ENCODE measurements at places on chromosomes 16 and 17. TPM values are rescaled to one million over a fixed set of nuclear protein-coding genes. Genes with fewer than 3 reads are reported as not detected.
A peak's percentile ranks its signal among the peaks of the same experiment; 100 is the strongest.

KRTAP9-2 gene
- total RNA-seq, result not detected

SP6 gene
- total RNA-seq, result 0.65 TPM

CES5A gene
- not detected for total RNA-seq

KCNG4 gene
- total RNA-seq, result not detected

TSPOAP1 gene
- under 0.01 TPM for total RNA-seq

AMFR gene
- 401 TPM for total RNA-seq

CDRT15 gene
- not detected for total RNA-seq

CDH13 gene
- 14.5 TPM for total RNA-seq

CENPN gene
- 18.3 TPM for total RNA-seq

ZFPM1 gene
- 0.65 TPM for total RNA-seq

PRAC1 gene
- not detected for total RNA-seq

KCNH6 gene
- total RNA-seq, result under 0.01 TPM

RRAD gene
- 0.60 TPM for total RNA-seq

ASPHD1 gene
- 0.22 TPM for total RNA-seq

- no peak for DNase-seq
Observed at GRCh38 chr16:54998834-54999233, 68.2 kb downstream of the IRX5 start.

GRCh38 chr16:72992142-72992601 lies 55.8 kb downstream of the ZFHX3 start:
- no peak for DNase-seq

GRCh38 chr17:21689604-21690003 lies 2.7 kb upstream of the KCNJ18 start:
- DNase-seq, result no peak

GRCh38 chr17:12133183-12133582 lies 112.5 kb downstream of the MAP2K4 start:
- DNase-seq, result no peak

- DNase-seq, result no peak
Observed at GRCh38 chr17:49464049-49464448, 31.0 kb upstream of the NGFR start.

- no peak for DNase-seq
Observed at GRCh38 chr17:73591296-73592078, 52.8 kb downstream of the SDK2 start.

GRCh38 chr17:19341641-19342610 lies 20.6 kb downstream of the B9D1 start:
- no peak for DNase-seq

DNA sequence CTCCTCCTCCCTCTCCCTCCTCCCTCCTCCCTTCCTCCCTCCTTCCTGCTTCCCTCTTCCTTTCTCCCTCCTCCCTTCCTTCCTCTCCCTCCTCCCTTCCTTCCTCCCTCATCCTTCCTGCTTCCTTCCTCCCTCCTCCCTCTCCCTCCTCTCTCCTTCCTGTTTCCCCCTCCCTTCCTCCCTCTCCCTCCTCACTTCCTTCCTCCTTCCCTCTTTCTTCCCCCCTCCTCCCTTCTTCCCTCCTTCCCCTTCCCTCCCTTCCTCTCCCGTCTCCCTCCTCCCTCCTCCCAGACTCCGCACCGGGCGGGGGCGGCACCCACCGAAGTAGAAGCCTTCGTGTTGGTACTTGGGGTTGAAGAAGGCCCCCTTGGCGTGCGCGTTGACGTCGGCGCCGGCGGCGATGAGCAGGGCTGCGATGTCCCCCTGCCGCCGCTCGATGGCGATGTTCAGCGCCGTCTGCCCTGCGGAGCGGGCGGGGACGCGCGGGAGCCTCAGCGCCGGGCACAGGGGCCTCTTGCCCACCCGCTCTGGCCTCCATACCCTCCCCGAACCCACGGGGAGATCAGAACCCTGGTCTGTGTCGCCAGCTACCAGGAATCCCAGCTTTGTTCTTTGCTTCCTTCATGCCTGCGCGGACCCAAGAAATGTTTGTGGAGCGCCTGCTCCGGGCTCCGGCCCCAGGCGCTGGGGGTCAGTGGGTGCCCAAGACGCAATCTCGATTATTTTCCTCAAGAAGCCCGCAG lies 22.2 kb downstream of the TRPV3 start:
- DNase-seq, result peak; percentile 39

DNA sequence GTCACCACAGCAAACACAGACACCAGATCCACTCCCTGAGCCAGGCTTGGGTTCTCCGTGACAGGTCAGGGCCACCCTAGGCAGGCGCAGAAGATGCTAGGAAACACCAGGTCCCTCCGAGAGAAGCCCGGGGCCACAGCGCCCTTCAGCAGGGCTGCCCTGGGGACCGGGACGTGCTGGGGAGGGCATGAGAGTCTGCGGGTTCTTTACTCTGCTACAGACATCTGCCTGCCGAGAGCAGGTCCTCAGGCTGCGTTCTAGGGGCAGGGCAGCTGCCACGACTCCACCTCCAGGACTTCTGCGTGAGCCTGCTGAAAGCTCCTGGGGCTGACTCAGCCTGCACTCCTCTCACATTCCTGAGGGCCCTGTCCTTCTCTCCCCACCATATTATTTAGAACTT lies 11.4 kb downstream of the MYLK3 start:
- DNase-seq, result no peak

- DNase-seq, result peak; percentile 74
Observed at GRCh38 chr17:82097184-82097918, 685 bp downstream of the FASN start.

DNA sequence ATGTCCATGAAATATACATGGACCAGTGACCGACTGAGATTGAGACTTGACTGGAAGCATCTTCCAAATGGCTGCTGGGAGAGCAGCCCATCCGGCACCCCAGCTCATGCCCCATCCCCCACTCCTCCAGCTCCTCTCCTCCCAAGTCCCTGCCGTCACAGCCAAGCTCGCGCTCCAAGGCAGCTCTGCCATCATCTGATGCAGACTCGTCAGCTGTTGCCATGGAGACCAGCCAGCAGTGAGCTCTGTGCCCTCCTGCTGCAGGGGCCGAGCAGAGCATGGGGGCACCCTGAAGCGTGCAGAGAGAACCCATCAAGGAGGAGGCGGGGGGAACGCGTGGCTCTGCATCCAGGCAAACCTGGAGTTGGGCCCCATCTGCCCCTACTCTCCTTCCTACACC lies 74.5 kb upstream of the TNRC6C start:
- DNase-seq, result no peak

GRCh38 chr17:64327201-64327930 lies 63.3 kb downstream of the PECAM1 start:
- peak; percentile 93 for DNase-seq

DNA sequence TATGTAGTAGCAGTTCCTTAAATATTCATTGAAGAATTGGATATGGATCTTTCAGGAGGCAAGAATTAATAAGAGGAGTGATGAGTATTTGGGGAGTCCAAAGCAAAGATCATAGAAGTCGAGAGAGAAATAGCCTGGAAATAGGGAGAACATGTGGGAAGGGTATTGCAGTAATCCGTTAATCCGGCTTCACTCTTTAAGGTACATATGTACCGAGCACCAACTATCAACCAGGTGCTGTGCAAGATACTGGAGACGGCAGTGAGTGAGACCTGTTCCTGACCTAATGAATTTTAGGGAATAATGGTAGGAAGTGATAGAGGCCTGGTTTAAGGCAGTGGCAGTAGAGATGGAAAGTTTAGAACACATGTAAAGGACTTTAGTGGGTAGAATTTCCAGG lies 1.1 kb downstream of the ELP5 start:
- DNase-seq, result no peak

GRCh38 chr16:68049449-68049848 lies 26.4 kb downstream of the DUS2 start:
- no peak for DNase-seq

DNA sequence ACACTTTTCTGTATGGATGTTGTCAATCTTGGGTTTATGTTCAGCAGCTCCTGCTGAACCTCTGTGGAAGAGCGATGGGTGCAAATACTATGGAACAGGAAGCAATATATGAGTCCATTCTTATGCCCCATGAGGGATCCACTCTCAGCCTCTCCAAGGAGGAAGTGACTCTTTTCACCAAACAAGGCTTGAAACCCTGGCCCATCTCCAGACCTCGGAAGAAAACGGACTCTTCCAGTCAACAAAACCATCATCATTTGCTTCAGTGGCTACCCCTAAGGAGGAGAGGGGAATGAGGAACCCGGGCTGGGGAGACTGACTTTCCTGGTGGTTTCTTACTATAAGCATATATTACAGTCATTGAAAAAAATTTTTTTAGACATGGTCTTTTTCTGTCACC lies 206.2 kb downstream of the AXIN2 start:
- peak; percentile 46 for DNase-seq

DNA sequence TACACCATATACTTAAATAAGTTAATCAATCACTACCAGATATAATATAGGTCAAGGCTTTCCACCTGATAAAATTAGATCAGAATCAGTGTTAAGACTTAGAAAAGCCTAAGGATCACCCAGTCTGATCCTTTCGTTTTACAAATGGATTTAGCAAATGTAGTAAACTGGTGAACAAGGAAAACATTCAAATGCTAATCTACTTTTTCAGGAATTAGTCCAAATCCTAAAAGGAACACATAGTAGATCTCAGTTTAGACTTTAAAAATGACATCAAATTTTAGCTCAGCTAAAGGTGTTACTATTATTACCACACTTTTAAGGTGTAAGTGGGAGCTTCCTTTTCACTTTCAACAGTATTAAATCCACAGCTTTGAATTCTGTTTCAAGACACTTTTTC lies 12.0 kb downstream of the PHLPP2 start:
- no peak for DNase-seq

- DNase-seq, result peak; percentile 68
Observed at GRCh38 chr16:28210979-28211588, 681 bp downstream of the XPO6 start.

DNA sequence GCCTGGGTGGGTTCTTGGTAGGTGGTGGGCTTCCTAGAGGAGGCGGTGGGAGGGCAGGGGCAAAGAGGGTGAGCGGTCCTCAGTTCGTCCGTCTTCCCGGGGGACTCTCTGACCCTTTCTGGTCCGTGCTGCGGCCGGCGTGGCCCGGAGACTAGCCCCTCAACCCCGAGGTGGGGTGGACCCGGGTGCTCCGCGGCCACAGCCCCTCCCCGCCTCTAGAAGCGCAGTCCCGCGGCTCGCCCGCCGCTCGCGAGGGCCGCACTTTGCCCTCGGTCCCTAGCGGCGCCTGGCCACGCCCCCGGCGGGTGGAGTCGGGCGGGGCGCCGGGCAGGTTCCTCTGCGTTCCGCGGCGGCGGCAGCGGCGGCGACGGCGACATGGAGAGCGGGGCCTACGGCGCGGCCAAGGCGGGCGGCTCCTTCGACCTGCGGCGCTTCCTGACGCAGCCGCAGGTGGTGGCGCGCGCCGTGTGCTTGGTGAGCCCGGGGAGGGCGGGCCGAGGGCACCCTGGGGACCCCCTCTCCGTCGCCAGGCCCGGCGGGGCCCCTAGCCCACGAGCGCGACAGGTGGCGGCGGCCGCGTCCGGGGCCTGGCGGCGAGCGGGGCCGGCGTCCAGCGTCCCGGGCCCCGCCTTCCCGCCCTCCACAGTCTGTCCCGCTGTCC lies at the start of gene SYNGR2:
Gene SYNGR2, plus strand, starts transcription at position 340 of the 661 bp plus-strand sequence. Its CDS starts 36 bp downstream, at position 376.
- peak; percentile 80 for DNase-seq

GRCh38 chr17:58822148-58823050 lies 66.7 kb downstream of the PPM1E start:
- DNase-seq, result no peak

DNA sequence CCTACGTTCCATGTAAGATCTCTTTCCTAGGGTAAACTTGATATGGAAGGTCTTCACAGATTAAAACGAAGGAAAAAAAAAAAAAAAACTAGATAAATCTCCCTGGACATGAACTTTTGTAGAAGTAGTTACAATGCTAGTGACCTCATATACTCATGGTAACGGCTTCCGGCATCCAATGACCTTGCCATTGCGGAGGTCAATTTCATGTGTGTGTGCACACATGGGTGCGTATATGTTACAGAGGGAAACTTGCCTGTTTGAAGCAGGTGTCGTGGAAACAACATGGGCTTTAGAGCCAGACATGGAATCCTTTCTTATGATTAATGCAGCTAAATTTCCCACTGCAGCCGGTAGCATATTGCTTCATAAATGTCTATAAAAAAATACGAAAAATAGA lies 435.5 kb downstream of the MAF start:
- DNase-seq, result no peak

DNA sequence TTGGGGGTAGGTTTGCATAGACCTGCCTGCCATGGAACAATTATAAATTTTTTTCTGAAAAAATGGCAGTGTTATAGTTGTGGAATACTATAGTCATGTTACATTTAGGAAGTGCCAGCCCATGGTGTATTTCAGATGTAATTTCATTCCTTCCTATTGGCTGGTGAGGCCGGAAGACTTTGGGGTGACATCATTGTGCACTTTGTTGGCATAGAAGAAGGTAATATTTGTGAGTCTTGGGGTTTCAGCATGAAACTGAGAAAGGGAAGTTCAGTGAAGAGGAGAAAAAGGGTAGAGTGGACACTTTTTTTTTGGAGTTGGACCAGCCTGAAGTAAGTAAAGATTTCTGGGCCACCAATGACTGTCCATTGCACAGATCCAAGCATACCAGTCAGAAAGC lies 16.0 kb upstream of the HEATR6 start:
- no peak for DNase-seq

GRCh38 chr16:82229800-82230619 lies 60.0 kb upstream of the MPHOSPH6 start:
- DNase-seq, result peak; percentile 84

DNA sequence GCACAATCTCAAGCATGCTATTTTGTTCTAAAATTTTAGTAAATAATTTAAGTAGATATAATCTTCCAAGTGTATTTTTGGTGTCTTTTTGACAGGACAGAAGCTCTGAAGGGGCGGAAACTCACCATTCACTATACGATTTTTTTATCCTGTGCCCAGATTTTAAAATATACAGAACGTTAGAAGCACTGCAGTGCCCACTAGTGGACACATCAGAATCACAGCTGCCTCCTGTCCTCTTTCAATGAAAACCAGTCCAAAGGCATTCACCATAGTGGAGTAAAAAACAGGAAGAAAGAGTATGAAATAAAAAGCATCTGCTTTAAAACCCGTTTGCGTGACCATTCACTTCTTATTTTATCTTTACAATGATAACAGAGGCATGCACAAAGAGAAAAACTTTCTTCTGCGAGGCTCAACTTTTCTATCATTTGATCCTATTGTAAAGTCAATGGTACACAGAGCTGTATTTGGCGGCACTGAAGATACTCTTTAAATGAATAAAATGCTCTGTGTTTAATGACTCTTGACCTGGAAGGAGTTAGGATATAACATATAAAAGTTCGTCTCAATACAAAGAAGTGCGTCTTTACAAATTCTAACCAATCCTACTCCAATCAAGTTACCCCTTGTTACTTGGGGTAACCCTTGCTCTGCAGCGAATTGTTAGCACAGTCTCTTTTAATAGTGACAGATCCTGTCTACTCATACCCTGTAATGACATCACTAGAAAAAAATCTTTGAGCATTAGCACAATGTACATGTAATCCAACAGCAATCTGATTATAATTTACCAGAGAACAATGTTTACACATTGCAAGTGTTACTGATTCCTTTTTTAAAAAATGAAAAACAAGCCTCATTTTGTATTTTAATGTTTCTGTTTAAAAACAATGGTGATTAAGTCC lies 339.8 kb upstream of the PSMD7 start:
- peak; percentile 68 for DNase-seq

GRCh38 chr16:15046692-15047376 lies 9.0 kb downstream of the NTAN1 start:
- DNase-seq, result no peak

GRCh38 chr17:81734405-81735263 lies 22.6 kb downstream of the SLC25A10 start:
- no peak for DNase-seq

- no peak for DNase-seq
Observed at GRCh38 chr17:83126275-83126811, 46.9 kb downstream of the METRNL start.

GRCh38 chr17:19567216-19568015 lies 33.8 kb downstream of the SLC47A1 start:
- no peak for DNase-seq

- no peak for DNase-seq
Observed at GRCh38 chr17:31321966-31322365, 544 bp upstream of the EVI2A start.

All from lung microvascular endothelial cell (primary cell).